Calu3 (cell line): ENCODE measurements at places on chromosomes 11 and 22. TPM values are rescaled to one million over a fixed set of nuclear protein-coding genes. Genes with fewer than 3 reads are reported as not detected.
A peak's percentile ranks its signal among the peaks of the same experiment; 100 is the strongest.

Gene SAA1
- total RNA-seq: 23.9 and 54.1 TPM in 2 replicates

Gene RBM4
- total RNA-seq: 137 and 144 TPM in 2 replicates

GRCh38 chr22:26444777-26445176, 15.7 kb downstream of the ASPHD2 start:
- H3K27me3 ChIP-seq: no peaks in the 10 kb centered on the region
- H3K4me1 ChIP-seq: no peaks in the 10 kb centered on the region
- H3K36me3 ChIP-seq: no peaks in the 10 kb centered on the region
- no peak for DNase-seq

DNA sequence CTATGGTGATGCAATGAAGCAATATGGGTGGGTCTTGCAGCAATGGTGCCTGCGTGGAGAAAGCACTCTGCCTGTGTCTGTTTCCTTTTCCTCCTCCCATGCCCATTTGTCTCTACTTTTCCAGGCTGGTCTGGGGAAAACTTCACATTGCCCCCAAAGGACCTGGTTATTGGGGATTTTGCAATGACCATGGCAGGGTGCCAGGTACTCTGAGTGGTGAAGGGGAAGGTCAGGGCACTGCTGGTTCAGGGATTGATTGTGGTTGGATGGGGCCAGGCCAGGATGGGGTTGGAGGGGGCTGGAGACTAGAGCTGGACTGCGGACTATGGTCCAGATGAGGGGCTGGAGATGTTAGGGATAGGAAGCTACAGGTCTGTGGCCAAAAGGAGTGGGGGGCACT, 92.1 kb downstream of the INSC start:
- peaks cover 60% of the 10 kb centered on the region for H3K27me3 ChIP-seq
- no peak overlapping the region for H3K4me3 ChIP-seq
- no peaks in the 10 kb centered on the region for H3K4me1 ChIP-seq
- no peak overlapping the region for H3K27ac ChIP-seq

DNA sequence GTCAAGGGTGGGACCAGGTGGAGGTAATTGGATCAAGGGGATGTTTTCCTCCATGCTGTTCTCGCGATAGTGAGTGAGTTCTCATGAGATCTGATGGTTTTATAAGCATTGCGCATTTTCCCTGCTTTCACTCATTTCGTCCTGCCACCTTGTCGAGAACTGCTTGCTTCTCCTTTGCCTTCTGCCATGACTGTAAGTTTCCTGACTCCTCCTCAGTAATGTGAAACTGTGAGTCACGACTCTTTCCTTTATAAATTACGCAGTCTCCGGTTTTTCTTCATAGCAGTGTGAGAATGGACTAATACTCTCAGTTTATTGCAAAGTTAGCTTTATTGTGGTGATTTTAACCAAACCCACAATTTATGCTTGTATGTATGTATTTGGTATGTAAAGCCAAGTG, 878.5 kb upstream of the ANO3 start:
- H3K36me3 ChIP-seq: no peaks in the 10 kb centered on the region
- DNase-seq: no peak
- no peaks in the 10 kb centered on the region for H3K4me1 ChIP-seq
- no peak overlapping the region for H3K4me3 ChIP-seq
- H3K27me3 ChIP-seq: no peaks in the 10 kb centered on the region

Gene IFTAP
- 15.5 and 17.1 TPM in 2 replicates for total RNA-seq

- no peak for DNase-seq
- H3K27me3 ChIP-seq: no peaks in the 10 kb centered on the region
- no peak overlapping the region for H3K27ac ChIP-seq
- H3K4me3 ChIP-seq: no peak overlapping the region
Observed at GRCh38 chr22:21444701-21445436, 22.3 kb upstream of the TMEM191C start.

Gene TNRC6B
- total RNA-seq: 44.6 and 46.0 TPM in 2 replicates

GRCh38 chr22:37638391-37639069, 939 bp upstream of the SH3BP1 start:
- DNase-seq: no peak
- peaks cover 57% of the 10 kb centered on the region for H3K36me3 ChIP-seq
- peak overlapping the region; percentile 27 for H3K27ac ChIP-seq
- H3K27me3 ChIP-seq: no peaks in the 10 kb centered on the region

Gene MYOD1
- total RNA-seq: not detected in 2 replicates

- no peak for DNase-seq
- no peaks in the 10 kb centered on the region for H3K4me1 ChIP-seq
- no peaks in the 10 kb centered on the region for H3K36me3 ChIP-seq
- no peaks in the 10 kb centered on the region for H3K27me3 ChIP-seq
- no peak overlapping the region for H3K4me3 ChIP-seq
Observed at GRCh38 chr11:95706974-95707387, 82.6 kb downstream of the FAM76B start.

Gene TEF
- 4.6 and 6.3 TPM in 2 replicates for total RNA-seq

Gene IRAG1
- total RNA-seq: not detected in 2 replicates

DNA sequence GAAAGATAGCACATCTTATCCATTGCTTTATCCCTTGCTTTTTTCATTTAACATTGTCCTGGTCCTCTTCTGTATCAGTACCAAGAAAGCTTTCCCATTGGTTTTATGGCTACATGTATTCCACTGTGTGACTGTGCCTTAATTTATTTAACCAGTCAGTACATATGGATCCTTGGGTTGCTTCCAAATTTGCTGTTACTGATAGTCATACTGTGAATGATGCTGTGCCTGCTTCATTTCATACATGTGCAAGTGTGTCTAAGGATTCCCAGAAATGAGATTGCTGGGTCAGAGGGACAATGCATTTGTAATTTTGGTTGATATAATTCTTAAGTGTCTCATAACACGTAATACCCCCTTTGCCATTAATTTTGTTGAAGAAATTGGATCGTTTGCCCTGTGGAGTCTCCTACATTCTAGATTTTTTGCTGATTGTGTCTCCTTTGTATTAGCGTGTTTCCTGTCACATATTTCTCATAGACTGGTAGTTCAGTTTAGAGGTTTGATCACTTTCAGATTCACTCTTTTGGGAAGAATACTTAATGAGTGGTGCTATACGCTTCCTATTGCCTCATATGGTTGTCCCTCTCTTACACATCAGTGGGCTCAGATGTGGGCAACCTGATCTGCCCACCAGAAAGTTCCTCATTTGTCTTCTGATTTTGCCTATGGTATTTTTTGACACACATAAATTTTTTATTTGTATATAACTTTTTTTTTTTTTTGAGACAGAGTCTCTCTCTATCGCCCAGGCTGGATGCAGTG, 35.3 kb downstream of the MYBPC3 start:
- H3K4me1 ChIP-seq: no peaks in the 10 kb centered on the region
- H3K4me3 ChIP-seq: no peak overlapping the region
- no peak for DNase-seq
- H3K27ac ChIP-seq: no peak overlapping the region
- H3K27me3 ChIP-seq: no peaks in the 10 kb centered on the region

Gene C1QTNF6
- total RNA-seq: 6.2 and 7.5 TPM in 2 replicates

Gene MAPK8IP2
- total RNA-seq: 2.9 and 3.1 TPM in 2 replicates

- no peaks in the 10 kb centered on the region for H3K27me3 ChIP-seq
- H3K36me3 ChIP-seq: no peaks in the 10 kb centered on the region
- peaks cover 10% of the 10 kb centered on the region for H3K4me1 ChIP-seq
- no peak overlapping the region for H3K4me3 ChIP-seq
- H3K27ac ChIP-seq: no peak overlapping the region
- peak; percentile 57 for DNase-seq
Observed at GRCh38 chr11:134261626-134262488, 8.5 kb downstream of the ACAD8 start.

DNA sequence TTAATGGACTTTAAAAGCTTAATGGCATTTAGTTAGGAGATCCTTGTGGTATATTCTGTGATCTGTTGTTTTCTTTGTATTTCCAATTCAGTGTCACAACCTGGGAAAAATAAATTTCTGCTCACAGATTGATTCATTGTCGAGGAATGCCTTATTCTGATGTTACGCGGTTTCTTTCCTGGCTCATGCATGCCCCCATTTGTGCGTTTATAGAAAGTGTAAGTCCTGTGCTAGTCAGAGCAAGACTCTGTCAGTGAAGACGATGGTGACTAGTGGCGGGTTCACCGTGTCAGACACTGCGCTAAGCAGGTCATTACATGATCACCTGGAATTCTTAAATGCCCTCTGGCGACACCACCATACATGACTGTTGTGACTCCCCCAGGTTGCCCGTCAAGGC, 169.4 kb downstream of the TBC1D22A start:
- H3K4me1 ChIP-seq: peaks cover 24% of the 10 kb centered on the region
- H3K4me3 ChIP-seq: no peak overlapping the region
- H3K36me3 ChIP-seq: peaks cover 6% of the 10 kb centered on the region
- DNase-seq: no peak

- peaks cover 15% of the 10 kb centered on the region for H3K4me1 ChIP-seq
- DNase-seq: no peak
- H3K27me3 ChIP-seq: no peaks in the 10 kb centered on the region
- no peak overlapping the region for H3K27ac ChIP-seq
- no peak overlapping the region for H3K4me3 ChIP-seq
- no peaks in the 10 kb centered on the region for H3K36me3 ChIP-seq
Observed at GRCh38 chr11:62344210-62344609, 7.0 kb downstream of the ASRGL1 start.

- no peaks in the 10 kb centered on the region for H3K4me1 ChIP-seq
- no peak for DNase-seq
- H3K36me3 ChIP-seq: peaks cover 12% of the 10 kb centered on the region
- H3K27me3 ChIP-seq: no peaks in the 10 kb centered on the region
- no peak overlapping the region for H3K4me3 ChIP-seq
Observed at GRCh38 chr22:39414886-39415285, 15.3 kb downstream of the TAB1 start.

Gene RHBDD3
- 51.5 and 51.7 TPM in 2 replicates for total RNA-seq

- DNase-seq: no peak
- no peak overlapping the region for H3K4me3 ChIP-seq
- H3K36me3 ChIP-seq: peaks cover 61% of the 10 kb centered on the region
- no peaks in the 10 kb centered on the region for H3K27me3 ChIP-seq
Observed at GRCh38 chr11:67291481-67292381, 2.6 kb downstream of the ANKRD13D start.

DNA sequence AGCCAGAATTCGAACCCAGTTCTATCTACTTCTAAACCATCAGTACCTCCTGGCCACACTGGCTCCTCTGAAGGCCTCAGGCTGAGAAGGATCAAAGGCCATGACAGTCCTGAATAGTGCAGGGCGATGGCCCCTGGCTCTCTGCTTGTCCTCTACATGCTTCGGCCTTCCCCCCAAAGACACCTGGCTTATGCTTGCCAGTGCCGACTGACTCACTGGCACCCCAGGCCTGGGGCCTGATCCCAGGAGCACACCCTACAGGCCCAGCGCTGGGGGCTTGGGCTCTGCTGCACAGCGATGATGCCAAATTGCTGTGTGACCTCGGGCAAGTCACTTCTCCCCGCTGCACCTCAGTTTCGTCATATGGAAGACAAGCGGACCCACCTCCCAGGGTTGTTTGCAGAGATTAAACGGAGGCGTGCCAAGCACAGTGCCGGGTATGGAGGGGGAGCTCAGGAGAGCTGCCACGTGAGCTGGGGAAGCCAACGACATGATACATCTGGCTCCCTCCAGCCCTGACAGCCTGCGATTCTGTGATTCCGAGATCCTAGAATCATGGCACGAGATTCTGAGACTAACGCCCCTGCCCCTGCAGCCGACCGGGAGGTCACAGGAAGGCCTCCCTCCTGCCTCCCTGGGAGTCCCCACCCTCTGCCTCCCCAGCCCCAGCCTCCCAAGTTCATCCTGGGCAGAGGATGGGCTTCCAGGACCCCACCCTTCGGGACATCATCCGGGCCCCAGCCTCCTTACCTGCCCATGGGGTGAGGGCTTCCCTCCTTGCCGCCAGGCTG, 1.0 kb downstream of the SSTR3 start:
- no peaks in the 10 kb centered on the region for H3K4me1 ChIP-seq
- H3K27me3 ChIP-seq: peaks cover 73% of the 10 kb centered on the region
- no peak overlapping the region for H3K4me3 ChIP-seq
- no peak overlapping the region for H3K27ac ChIP-seq

Gene MPEG1
- not detected in 2 replicates for total RNA-seq

Gene CCDC157
- 5.0 and 5.5 TPM in 2 replicates for total RNA-seq

DNA sequence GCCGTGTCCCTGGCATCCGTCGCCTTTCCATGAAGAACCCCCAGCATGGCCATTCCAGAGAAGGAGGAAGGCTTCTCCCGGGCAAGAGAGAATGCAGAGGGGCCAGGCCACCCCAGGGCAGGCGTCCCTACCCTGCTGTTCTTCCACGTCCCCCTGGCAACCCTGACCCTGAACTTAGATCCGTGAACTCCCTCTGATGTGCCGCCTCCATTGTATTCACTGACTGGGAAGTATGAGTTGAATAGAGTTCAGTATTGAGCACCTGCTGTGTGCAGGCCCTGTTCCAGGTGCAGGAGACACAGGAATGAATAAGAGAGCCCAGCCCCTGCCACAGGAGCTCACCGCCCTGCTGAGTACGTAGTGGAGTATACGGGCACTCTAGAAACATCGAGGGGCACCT, 29.1 kb upstream of the RELT start:
- H3K27me3 ChIP-seq: peaks cover 2% of the 10 kb centered on the region
- peaks cover 11% of the 10 kb centered on the region for H3K36me3 ChIP-seq
- H3K27ac ChIP-seq: no peak overlapping the region
- DNase-seq: no peak
- no peaks in the 10 kb centered on the region for H3K4me1 ChIP-seq

DNA sequence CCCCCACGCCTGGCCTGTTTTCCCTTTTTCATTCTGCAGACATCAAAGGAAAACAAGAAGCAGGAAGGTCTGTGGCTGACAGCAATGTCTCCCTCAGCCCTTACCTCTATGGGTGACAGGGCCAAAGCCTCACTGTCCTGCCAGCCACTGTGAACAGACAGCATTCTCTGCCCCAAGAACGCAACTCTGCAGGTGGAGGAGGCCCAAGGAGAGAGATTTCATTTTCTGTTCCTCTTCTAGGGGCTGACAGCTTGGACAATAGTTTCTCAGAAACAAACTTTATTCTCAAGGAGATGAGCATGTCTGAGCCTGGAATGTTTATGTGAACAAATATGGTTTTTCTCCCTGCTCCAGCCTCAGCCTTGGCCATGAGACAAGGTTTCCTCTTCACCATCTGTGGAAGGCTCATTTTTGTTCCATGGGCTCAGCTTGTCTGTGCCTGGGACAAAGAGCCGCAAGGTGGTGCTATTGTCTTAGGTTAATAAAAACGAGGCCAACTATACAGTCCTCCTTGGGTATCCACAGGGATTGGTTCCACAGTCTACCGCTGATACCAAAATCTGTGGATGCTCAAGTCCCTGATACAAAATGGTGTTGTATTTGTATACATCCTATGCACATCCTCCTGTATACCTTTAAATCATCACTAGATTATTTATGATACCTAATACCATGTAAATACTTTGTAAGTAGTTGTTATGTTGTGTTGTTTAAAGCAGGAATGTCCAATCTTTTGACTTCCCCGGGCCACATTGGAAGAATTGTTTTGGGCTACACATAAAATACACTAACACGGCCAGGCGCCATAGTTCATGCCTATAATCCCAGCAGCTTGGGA, 5.8 kb downstream of the PIWIL3 start:
- DNase-seq: peak; percentile 73
- no peak overlapping the region for H3K27ac ChIP-seq
- H3K4me3 ChIP-seq: no peak overlapping the region

Gene OR8D4
- total RNA-seq: not detected in 2 replicates

GRCh38 chr22:33142282-33143055, 84.3 kb upstream of the SYN3 start:
- no peaks in the 10 kb centered on the region for H3K4me1 ChIP-seq
- no peak for DNase-seq
- no peak overlapping the region for H3K4me3 ChIP-seq
- no peaks in the 10 kb centered on the region for H3K36me3 ChIP-seq
- no peaks in the 10 kb centered on the region for H3K27me3 ChIP-seq
